ENCODE measurements at places on chromosomes 3 and 15.

GRCh38 chr3:83902787-83903533 lies 1055.8 kb upstream of the CADM2 start:
- DNase-seq = no peak

DNA sequence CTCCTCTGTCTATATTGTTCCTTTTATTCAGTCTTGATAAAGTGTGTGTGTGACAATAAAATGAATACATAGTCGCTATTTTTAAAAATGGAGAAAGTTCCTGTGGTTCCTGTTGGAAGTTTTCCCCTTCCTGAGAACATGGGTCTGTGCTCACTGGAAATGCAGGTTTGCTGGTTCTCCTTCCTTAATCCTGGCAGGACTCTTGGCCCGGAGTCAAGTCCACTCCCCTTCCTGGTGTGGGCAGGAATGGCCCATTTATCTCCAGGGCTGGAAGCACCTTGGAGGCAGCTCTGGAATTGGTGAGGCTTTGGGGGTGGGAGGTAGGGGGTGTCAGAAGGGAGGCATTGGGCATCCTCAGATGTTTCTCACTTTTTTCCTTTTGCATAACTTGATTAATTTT lies 30.1 kb downstream of the FOXL2 start:
- no peak for DNase-seq

DNA sequence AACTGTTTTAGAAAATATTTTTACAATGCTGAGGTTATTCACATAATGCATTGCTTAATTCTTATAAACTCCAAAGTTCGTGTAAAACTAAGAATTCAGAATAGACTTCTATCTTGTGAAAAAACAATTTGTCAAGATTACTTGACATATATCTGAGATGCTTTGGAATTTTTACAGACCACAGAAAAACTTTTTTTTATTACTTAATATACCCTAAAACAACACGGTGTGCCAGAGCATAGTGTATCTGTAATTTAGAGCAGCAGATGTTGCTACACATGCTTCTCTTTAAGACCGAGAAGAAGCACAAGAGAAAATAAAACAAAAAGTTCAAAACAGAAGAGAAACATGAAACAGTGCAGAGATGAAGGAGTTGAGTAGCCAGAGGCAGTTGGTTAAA lies 26.4 kb downstream of the ASB7 start:
- DNase-seq = no peak

DNA sequence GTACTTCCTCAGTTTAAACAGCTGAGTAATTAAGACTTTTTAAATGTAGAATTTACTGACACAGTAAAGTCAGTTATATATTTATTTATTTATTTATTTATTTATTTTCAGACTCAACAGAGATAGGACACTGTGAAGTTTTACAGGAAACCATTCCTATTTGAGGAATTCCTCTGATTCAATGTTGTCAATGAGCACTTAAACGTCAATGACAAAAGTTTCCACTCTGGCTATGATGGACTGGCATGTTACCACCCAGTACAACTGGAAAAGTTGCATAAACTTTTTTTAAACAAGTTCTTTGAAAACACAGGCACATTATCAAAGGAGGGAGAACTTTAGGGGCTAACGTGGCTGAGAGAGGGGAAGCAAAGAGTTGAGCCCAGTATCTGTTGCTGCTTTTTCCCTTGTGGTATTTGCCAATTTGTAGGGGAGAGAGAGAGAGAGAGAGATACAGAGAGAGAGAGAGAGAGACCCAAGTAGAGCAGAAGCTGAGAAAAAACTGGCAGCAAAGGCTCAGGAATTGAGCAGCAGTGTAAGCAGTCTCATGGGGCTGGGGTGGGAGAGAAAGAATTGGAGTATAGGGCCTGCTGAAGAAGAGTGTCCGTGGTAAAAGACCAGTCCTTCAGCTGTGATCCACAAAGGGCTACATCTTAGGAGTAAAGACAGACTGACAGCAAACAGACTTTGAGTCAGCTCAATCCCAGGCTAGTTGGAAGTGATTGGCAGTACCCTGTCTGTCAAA lies 18.3 kb upstream of the ACTC1 start:
- DNase-seq = no peak

- DNase-seq = no peak
Observed at GRCh38 chr3:61541694-61542093, 19.7 kb upstream of the PTPRG start.

DNA sequence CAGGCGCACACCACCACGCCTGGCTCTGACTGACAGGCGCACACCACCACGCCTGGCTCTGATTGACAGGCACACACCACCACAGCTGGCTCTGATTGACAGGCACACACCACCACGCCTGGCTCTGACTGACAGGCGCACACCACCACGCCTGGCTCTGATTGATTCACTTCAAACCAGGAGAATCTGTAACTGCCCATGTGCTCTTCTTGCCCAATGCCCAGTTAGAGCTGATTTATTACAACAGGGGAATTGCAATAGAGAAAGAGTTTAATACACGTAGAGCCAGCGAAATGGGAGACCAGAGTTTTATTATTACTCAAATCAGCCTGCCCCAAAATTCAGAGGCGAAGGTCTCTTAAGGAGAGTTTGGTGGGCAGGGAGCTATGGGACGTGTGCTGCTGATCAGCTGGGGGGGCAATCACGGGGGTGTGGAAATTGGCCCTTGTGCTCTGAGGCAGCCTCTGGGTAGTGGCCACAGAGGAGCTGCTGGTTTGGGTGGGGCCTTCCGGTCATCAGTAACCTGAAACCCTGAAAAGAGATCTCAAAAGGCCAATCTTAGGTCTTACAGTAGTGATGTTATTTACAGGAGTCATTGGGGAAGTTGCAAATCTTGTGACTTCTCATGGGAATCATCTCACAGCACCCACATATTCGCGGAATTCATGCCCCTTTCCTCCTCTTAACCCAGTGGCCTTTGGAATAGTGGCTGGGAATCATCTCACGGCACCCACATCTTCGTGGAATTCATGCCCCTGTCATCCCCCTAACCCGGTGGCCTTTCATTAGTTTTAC lies 63.8 kb upstream of the TFRC start:
- DNase-seq = no peak
